Thoracic aorta (tissue), 2 donors: ENCODE measurements at places on chromosomes 1 and 21. TPM values are rescaled to one million over a fixed set of nuclear protein-coding genes. Genes with fewer than 3 reads are reported as not detected.

GRCh38 chr1:160823296-160823695 lies 27.3 kb downstream of the LY9 start:
- no peaks in the 10 kb centered on the region for H3K27me3 ChIP-seq
- no peak for DNase-seq
- no peak overlapping the region for H3K4me3 ChIP-seq
- H3K27ac ChIP-seq: no peak overlapping the region
- H3K36me3 ChIP-seq: no peaks in the 10 kb centered on the region
- no peaks in the 10 kb centered on the region for H3K4me1 ChIP-seq

- H3K4me3 ChIP-seq: no peak overlapping the region
- H3K36me3 ChIP-seq: no peaks in the 10 kb centered on the region
- no peaks in the 10 kb centered on the region for H3K27me3 ChIP-seq
- H3K27ac ChIP-seq: no peak overlapping the region
- H3K4me1 ChIP-seq: no peaks in the 10 kb centered on the region
These were observed 6.2 kb upstream of the EFCAB14 start for GRCh38 chr1:46724991-46725735.

Gene SERBP1
- 143 TPM for total RNA-seq

GRCh38 chr1:8276173-8276914 lies 41.6 kb upstream of the SLC45A1 start:
- no peak for DNase-seq
- H3K4me3 ChIP-seq: no peak overlapping the region
- H3K27ac ChIP-seq: no peak overlapping the region
- H3K27me3 ChIP-seq: no peaks in the 10 kb centered on the region
- H3K36me3 ChIP-seq: no peaks in the 10 kb centered on the region

- no peaks in the 10 kb centered on the region for H3K27me3 ChIP-seq
- H3K27ac ChIP-seq: no peak overlapping the region
- DNase-seq: no peak
These were observed 3.9 kb upstream of the MMP23B start for GRCh38 chr1:1627829-1628753.

- H3K36me3 ChIP-seq: no peaks in the 10 kb centered on the region
- no peaks in the 10 kb centered on the region for H3K4me1 ChIP-seq
- no peak for DNase-seq
- no peaks in the 10 kb centered on the region for H3K27me3 ChIP-seq
- H3K27ac ChIP-seq: no peak overlapping the region
These were observed 45.9 kb downstream of the MARK1 start for GRCh38 chr1:220573836-220574235.

- H3K27me3 ChIP-seq: no peaks in the 10 kb centered on the region
- no peak overlapping the region for H3K4me3 ChIP-seq
These were observed 295.9 kb downstream of the RGS7 start for GRCh38 chr1:241061062-241061461.

DNA sequence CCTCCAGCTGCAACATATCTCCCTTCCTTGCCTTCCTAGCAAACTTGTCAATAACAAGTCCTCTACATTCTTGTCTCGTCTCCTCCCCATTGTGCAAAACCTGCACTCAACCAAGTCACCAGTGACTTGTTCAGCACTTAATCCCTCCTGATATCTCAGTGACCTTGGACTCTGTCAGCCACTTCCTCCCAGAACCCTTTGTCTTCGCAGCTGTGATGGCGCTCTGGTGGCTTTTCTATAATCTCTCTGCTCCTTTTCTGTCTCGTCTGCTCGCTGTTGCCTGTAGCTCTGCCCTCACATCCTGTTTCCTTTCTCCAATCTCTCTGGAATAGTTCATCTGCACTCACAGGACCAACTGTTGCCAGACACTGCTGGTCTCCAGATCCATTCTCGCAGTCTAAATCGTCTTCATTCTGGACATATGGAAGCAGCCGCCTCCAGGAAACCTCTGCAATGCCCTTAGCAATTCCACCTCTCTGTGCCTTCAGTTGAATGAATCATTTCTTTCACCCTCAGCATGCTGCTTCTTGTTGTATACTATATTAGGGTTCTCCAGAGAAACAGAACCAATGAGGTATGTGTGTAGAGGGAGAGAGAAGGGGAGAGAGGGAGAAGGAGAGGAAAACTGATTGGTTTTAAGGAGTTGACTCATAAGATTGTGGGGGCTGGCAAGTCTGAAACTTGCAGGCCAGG lies 17.4 kb upstream of the IFNAR2 start:
- no peak overlapping the region for H3K27ac ChIP-seq
- H3K27me3 ChIP-seq: no peaks in the 10 kb centered on the region
- peaks cover 3% of the 10 kb centered on the region for H3K4me1 ChIP-seq
- H3K36me3 ChIP-seq: no peaks in the 10 kb centered on the region
- H3K4me3 ChIP-seq: no peak overlapping the region
- DNase-seq: no peak

Gene TEX38
- not detected for total RNA-seq

Gene REG4
- 3.8 TPM for total RNA-seq

- H3K4me3 ChIP-seq: no peak overlapping the region
- H3K27ac ChIP-seq: no peak overlapping the region
- no peaks in the 10 kb centered on the region for H3K36me3 ChIP-seq
- no peaks in the 10 kb centered on the region for H3K4me1 ChIP-seq
- no peak for DNase-seq
These were observed 186.8 kb upstream of the RGS18 start for GRCh38 chr1:191971447-191971846.

Gene CRYZL1
- 61.4 TPM for total RNA-seq

GRCh38 chr1:214476229-214476985 lies 75.0 kb downstream of the PTPN14 start:
- H3K4me1 ChIP-seq: no peaks in the 10 kb centered on the region
- DNase-seq: no peak
- no peaks in the 10 kb centered on the region for H3K36me3 ChIP-seq
- no peak overlapping the region for H3K4me3 ChIP-seq
- H3K27me3 ChIP-seq: no peaks in the 10 kb centered on the region

Gene SIPA1L2
- 20.4 TPM for total RNA-seq

GRCh38 chr1:1764876-1765470 lies 13.3 kb downstream of the NADK start:
- peaks cover 44% of the 10 kb centered on the region for H3K36me3 ChIP-seq
- H3K4me1 ChIP-seq: no peaks in the 10 kb centered on the region
- H3K27me3 ChIP-seq: no peaks in the 10 kb centered on the region
- H3K4me3 ChIP-seq: no peak overlapping the region

Gene OLFM3
- not detected for total RNA-seq

DNA sequence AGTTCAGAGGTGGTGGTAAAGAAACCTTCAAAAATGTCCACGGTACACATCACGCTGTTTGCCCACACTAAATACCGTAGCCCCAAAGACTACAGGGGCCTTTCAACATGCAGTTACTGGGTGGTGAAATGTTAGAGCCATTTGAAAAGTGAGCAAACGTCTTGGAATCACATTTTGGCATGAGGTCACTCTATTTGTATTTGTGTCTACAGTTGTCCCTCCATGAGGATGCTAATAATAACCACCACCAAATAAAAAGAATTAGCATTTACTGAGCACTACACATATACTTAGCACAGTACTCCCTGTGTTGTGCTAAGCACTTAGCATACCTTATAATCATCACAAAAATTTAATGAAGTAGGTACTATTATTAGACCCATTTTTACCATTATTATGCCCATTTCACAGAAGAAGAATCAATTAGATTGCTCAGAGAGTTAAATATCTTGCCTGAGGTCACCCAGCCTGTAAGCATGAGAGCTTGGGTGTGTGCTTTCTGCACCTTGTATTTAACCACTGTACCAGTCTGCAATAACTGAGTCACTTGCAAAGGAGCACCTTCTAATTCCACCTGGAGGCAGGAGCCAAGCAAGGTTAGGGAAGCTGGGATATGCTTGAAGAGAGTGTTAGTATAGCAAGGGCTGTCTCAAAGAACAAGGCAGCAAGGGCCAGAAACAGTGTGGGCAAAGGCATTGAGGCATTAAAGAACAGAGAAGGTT lies 57.4 kb downstream of the DNTTIP2 start:
- no peaks in the 10 kb centered on the region for H3K36me3 ChIP-seq
- peaks cover 14% of the 10 kb centered on the region for H3K4me1 ChIP-seq
- DNase-seq: no peak

- no peaks in the 10 kb centered on the region for H3K27me3 ChIP-seq
- no peak overlapping the region for H3K27ac ChIP-seq
- H3K4me1 ChIP-seq: no peaks in the 10 kb centered on the region
- DNase-seq: no peak
- H3K36me3 ChIP-seq: peaks cover 48% of the 10 kb centered on the region
These were observed 10.9 kb downstream of the LSS start for GRCh38 chr21:46217511-46218196.

Gene TP73
- not detected for total RNA-seq

DNA sequence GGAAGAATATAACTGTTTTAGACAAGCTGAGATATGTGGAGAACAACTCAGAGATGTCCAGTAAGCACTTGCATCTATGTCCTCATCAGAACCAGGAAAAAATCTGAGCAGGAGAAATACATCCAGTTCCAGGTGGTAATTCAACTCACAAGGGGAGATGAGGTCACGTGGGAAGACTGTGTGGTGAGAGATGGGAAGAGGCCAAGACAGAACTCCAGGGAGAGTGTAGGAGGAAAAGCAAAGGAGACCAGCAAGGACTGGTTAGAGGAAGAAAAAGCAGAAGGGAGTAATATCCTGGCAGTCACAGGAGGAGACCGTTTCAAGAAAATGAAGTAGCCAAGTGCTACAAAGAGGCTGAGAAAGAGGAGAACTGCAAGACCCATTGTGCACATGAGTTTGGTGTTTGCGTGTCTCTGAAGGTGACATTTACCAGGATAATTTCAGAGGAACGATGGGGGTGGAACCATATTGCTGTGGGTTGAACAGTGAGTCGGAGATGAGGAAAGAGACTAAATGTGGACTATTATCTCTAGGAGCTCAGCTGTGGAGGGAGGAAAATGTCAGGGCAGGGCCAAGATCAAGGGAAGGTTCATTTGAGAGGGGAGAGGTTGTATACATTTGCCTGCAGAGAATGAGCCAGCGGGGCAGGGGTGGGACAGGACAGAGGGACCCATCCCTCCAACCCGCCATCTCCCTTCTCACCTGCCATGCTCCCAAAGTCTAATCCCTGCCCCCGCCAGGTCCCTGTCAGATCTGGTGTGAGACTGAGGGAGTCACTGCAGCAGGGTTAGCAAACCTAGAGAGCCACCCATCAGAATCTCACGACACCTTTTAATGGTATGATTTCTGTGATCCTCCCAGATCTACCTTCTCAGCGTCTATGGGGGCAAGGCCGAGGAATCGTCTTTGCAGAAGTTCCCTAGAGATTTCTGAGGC lies 24.9 kb downstream of the SUSD4 start:
- H3K36me3 ChIP-seq: no peaks in the 10 kb centered on the region
- DNase-seq: no peak
- H3K27me3 ChIP-seq: no peaks in the 10 kb centered on the region
- H3K4me1 ChIP-seq: no peaks in the 10 kb centered on the region
- no peak overlapping the region for H3K27ac ChIP-seq

Gene DSCAM
- not detected for total RNA-seq

- no peaks in the 10 kb centered on the region for H3K36me3 ChIP-seq
- H3K27ac ChIP-seq: no peak overlapping the region
- DNase-seq: no peak
- H3K4me3 ChIP-seq: no peak overlapping the region
- no peaks in the 10 kb centered on the region for H3K4me1 ChIP-seq
- no peaks in the 10 kb centered on the region for H3K27me3 ChIP-seq
These were observed 11.2 kb downstream of the FNBP1L start for GRCh38 chr1:93459126-93459525.

Gene FMO4
- 13.8 TPM for total RNA-seq

DNA sequence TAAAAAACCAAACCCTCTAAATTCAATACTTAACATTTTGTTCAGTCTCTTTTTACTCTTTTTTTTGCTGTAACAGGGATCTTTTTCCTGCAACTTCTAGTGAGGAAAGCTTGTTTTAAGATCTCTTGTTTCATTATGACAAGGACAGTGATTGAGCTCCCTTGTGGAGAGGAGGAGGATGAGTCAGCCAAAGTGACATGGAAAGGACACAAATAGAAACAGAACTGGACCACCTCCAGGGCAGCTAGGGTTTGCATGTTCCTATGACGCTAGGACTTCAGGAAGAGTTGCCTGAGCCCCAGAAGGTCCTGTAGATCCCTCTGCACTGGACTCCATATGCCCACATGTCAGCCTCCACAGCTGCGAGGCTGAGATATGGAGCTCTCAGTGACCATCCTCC lies 212.6 kb upstream of the FAM78B start:
- no peaks in the 10 kb centered on the region for H3K36me3 ChIP-seq
- no peak overlapping the region for H3K27ac ChIP-seq
- no peak for DNase-seq

Gene NR5A2
- 2.7 TPM for total RNA-seq

GRCh38 chr21:33112151-33112550 lies 42.2 kb downstream of the OLIG1 start:
- no peak overlapping the region for H3K27ac ChIP-seq
- no peak for DNase-seq
- H3K4me3 ChIP-seq: no peak overlapping the region
- no peaks in the 10 kb centered on the region for H3K36me3 ChIP-seq
- peaks cover 13% of the 10 kb centered on the region for H3K27me3 ChIP-seq
- no peaks in the 10 kb centered on the region for H3K4me1 ChIP-seq

GRCh38 chr1:3113741-3114056 lies 44.7 kb downstream of the PRDM16 start:
- peak overlapping the region; percentile 60 for H3K4me3 ChIP-seq
- H3K4me1 ChIP-seq: peaks cover 49% of the 10 kb centered on the region
- H3K27ac ChIP-seq: peak overlapping the region; percentile 93
- H3K27me3 ChIP-seq: no peaks in the 10 kb centered on the region
- no peaks in the 10 kb centered on the region for H3K36me3 ChIP-seq
- DNase-seq: no peak

DNA sequence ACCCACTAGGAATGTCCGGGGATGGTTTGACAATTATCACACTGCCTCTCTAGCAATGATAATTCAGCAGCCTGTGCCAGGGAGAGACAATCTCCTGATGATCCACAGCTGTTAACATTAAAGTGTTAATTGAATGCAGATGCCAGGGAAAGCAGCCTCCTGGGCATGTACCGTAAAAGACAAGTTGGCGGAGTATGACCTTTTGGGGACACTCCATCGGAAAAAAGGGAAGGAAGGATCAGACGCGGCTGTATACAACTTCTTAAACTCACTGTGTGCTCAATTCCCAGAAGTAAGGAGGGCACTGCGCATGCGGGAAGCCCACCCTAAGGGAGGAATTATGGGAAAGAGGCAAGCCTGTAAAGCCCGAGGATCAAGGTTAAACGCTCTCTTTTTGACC lies 62.6 kb downstream of the MAP3K7CL start:
- no peaks in the 10 kb centered on the region for H3K36me3 ChIP-seq
- no peak overlapping the region for H3K4me3 ChIP-seq
- no peaks in the 10 kb centered on the region for H3K27me3 ChIP-seq
- DNase-seq: no peak

DNA sequence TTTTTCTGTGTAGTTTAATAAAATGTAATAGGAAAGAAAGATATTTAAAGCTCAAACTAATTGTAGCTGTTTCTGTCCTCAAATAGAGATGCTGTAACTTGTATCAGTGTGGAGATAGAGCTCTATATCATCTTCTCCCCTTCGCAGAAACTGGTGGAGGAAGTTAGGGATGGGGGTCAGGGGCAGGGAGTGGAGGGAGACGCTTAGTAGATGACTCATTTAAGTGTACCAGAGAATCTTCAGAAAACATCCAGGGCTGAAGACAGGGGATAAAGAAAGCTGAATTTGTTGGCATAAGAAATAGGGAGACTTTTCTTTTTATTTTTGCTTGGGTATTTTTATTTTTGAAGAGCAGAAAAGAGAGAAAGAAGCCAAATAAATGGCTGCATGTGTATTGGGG lies 282.6 kb upstream of the DPYD start:
- H3K4me3 ChIP-seq: no peak overlapping the region
- no peak for DNase-seq
- H3K27me3 ChIP-seq: no peaks in the 10 kb centered on the region
- no peak overlapping the region for H3K27ac ChIP-seq
- no peaks in the 10 kb centered on the region for H3K4me1 ChIP-seq

- H3K36me3 ChIP-seq: no peaks in the 10 kb centered on the region
- DNase-seq: no peak
- H3K4me3 ChIP-seq: no peak overlapping the region
- no peaks in the 10 kb centered on the region for H3K27me3 ChIP-seq
These were observed 51.6 kb upstream of the HAO2 start for GRCh38 chr1:119316870-119317416.

Gene SPRR2E
- not detected for total RNA-seq
